ENCODE measurements at places on chromosomes 2 and 18.

- no peak for DNase-seq
Observed at GRCh38 chr2:65722028-65722778, 289.8 kb upstream of the SPRED2 start.

DNA sequence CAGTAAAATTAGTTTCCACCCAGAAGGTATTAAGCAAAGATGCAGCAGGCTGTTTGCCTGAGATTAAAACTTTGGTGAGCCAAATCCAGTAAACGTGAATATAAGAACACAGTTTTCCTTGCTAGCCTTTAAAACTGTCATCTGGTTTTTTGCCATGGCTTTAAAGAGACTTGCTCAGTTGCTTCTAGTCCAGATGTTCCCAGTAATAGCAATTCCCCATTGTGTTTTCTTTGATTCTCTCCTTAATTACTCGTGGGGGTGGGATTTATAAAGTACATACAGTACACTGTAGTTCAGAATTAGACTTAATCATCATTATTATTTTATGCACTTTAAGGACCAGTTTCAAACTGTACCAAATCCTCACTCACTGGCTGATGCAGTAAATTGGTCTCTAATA lies 303.5 kb upstream of the ZNF804A start:
- DNase-seq = no peak

DNA sequence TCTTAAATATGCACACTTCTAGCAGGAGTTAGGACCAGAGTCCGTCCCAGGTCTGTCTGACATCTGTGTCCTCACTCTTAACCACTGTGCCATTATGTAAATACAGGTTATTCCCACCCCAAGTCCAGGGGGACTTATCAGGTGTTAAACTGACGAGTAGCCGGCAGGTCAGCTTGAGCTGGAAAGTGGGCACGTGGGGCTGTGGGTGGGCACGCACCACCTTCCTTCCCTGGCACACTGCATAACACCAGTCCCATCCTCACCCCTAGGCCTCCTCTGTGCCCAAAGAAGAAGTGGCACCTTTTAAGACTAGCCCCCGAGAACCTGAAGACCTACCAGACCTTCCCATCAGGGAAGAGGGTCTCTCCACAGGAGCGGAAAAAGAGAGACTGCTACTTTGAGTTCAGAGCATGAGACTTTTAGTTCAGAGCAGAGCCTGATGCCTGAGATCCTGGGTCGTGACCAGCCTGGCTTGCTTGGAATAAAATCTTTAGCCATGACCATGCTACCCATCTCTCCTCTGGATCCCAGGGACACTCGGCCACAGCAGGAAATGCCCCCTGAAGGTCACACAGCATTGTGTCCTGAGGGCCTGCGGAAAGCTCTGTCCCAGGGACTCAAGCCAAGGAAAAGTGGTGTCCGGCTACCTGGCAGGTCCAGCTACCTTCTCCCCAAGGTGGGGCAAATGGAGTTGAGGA lies 62.0 kb downstream of the CIB4 start:
- no peak for DNase-seq

GRCh38 chr18:9400197-9400596 lies 65.6 kb downstream of the TWSG1 start:
- no peak for DNase-seq

GRCh38 chr18:22632191-22632590 lies 214.5 kb upstream of the CTAGE1 start:
- no peak for DNase-seq

All from T follicular helper cell (primary cell).